IMR-90 (cell line): ENCODE measurements at places on chromosomes 3 and 15. TPM values are rescaled to one million over a fixed set of nuclear protein-coding genes. Genes with fewer than 3 reads are reported as not detected.

Gene DCLK3
- total RNA-seq: not detected in 2 replicates

Gene INSYN1
- under 0.01 and 0.18 TPM in 2 replicates for total RNA-seq

Gene RLBP1
- total RNA-seq: not detected in 2 replicates

Gene TTLL13
- not detected in 2 replicates for total RNA-seq

Gene NEDD4
- 80.7 and 106 TPM in 2 replicates for total RNA-seq

Gene FSD2
- total RNA-seq: not detected in 2 replicates

Gene AMIGO3
- not detected in 2 replicates for total RNA-seq

Gene IQCF5
- total RNA-seq: not detected in 2 replicates

Gene STRIT1
- total RNA-seq: not detected in 2 replicates

Gene SUCLG2
- 34.6 and 45.5 TPM in 2 replicates for total RNA-seq

Gene SLC51B
- not detected in 2 replicates for total RNA-seq

Gene CPNE4
- not detected in 2 replicates for total RNA-seq

Gene NR1I2
- not detected in 2 replicates for total RNA-seq

DNA sequence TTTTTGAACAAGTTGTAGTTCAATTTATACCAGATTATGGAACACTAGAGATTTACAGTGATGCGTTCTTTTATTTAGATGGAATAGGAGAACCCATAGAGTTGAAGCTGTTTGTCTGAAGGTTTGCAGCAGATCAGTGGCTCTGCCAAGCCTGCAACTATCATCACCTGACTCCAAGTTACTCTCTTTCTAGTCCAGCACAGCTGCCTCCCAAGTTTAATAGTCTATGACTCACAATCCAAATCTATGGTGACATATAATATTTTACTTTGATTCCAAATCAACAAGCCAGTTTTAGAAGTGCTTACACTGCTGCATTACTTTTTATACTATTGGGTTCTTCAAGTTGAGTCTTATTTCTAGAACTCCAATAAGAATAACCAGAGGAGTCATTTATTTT is 400.4 kb downstream of the LPP start:
- DNase-seq: peak; percentile 76

- DNase-seq: no peak
Observed at GRCh38 chr3:142912402-142913172, 23.7 kb upstream of the PCOLCE2 start.

GRCh38 chr15:101568309-101568708 is 78.8 kb upstream of the PCSK6 start:
- DNase-seq: no peak

GRCh38 chr3:115627180-115628074 is 4.1 kb downstream of the GAP43 start:
- DNase-seq: no peak

GRCh38 chr15:86237111-86237500 is 157.4 kb downstream of the AGBL1 start:
- DNase-seq: no peak

- DNase-seq: peak; percentile 42
Observed at GRCh38 chr3:153165261-153165681, 3.2 kb downstream of the RAP2B start.

- peak; percentile 8 for DNase-seq
Observed at GRCh38 chr3:23075496-23075895, 127.6 kb upstream of the UBE2E2 start.

DNA sequence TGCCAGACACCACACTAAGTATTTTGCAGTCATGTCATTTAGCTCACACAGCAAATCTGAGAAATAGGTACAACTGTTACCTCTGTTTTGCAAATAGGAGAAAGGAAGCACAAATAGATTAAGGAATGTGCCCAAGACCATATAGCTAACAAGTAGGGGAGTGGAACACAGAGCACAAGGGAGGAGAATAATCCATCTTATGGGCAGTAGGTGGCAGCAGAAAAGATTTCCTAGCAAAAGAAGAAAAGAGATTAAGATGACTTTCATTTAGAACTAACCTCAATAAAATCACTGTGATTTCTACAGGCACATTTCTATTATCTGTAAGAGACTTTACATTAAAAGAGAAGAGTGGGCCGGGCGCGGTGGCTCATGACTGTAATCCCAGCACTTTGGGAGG is 49.1 kb downstream of the NR1I2 start:
- DNase-seq: no peak

DNA sequence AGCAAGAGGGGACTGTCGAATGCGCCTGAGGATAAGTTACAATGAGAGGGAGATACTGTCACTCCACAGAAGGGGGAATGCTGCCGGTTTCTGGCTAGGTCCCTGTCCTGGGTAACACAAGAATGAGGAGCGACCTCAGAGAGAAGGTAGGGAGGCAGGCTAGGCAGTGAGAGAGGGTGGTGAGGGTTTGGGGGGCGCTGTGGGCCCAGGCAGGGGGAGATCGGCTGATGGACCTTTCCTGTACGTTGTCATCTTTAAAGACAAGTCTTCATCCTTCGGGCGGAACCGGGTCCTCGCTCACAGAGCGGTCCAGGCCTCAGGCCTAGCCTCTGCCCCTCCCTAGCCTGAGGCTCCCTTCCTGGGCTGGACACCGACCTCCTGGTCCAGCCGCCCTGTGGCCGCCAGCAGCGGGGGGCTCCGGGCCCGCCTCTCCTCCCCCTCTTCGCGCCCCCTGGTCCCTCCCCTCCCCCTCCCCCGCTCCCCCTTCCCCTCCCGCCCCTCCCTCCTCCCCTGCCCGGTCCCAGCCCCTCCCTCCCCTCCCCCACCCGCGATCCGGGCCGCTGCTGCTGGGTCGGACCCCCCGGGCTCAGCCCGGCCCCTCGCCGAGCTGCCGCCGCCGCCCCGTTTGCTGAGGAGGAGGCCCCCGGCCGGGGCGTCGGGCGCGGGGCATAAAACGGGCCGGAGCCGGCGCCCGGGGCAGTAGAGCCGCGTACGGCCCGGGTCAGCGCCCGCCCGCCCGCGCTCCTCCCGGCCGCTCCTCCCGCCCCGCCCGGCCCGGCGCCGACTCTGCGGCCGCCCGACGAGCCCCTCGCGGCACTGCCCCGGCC is at the start of gene CHRD:
Gene CHRD, plus strand, starts transcription at position 697 of the 827 bp plus-strand sequence. CDS start 265 bp downstream, outside the sequence.
- DNase-seq: no peak

- peak; percentile 63 for DNase-seq
Observed at GRCh38 chr15:50057905-50058639, 61.0 kb downstream of the ATP8B4 start.

GRCh38 chr3:52364322-52365035 is 48.4 kb downstream of the DNAH1 start:
- no peak for DNase-seq

DNA sequence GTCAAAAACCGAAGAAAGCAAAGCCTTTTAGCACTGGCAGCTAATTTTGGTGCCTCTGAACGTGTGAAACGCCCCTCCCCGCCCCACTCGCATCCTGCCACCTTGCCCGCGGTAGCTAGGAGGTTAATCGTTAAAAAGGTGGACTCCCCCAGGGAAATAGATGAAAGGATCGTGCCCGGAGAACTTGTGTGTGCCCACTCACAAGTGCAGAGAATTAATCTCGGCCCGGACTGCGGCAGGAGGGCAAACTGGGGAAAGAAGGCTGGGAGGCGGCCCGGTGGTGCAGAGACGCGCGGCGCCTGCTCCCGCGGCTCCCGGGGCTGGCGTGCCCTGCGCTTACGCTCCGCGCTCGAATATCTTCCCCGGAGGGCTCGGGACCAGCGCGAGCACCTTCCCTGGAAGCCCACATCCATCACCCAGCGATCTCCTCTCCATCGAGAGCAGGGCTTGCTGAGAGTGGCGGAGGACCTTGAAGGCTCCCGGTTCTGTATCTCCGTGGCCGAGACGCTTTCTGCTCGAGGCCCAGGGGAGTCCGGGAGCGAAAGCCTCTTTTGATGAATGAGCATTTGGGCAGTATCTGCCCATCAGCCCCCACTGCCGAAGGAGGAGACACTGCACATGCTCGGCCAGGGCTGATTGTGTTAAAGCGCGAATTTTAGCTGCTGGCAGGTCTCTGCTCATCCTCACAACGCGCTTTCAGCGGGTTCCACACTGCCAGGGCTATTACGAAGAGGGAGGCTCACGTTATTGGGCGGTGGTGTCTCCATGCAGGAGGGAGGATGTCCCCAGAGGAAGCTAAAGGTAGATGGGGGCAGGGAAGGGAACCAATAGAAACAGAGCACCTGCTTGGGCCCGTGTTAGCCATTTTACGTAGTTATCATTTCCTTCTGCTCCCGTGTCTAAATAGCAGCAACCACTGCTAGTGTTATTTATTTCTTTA is 1.3 kb upstream of the SPTSSB start:
- DNase-seq: no peak

- no peak for DNase-seq
Observed at GRCh38 chr3:123020709-123021108, 6.9 kb downstream of the SEMA5B start.

DNA sequence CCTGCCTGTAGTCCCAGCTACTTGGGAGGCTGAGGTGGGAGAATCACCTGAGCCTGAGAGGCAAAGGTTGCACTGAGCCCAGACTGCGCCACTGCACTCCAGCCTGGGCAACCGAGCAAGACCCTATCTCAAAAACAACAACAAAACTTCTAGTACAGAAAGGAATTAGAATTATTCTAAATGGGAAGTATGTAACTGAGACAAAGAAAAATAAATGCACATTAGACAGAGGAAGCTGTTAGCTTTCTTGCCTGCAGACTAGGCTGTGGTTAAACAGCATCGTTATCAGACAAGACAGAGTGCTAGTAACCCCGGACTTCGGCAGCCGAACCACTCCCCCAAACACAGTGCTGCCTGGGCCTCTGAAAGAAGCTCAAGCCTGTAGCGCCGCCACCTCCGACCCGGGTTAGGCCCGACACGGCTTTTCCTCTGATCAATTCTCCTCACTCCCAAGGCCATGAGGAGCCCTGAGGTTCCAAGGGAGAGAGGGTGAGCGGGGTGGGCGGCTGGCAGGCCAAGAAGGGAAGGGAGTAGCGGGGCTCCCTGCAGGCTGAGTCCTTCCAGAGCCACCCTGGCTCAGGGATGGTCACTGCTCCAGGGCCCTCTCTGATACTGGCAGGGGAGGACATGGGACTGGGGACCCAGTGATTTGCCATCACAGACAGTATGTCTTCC is 44.8 kb upstream of the MUC4 start:
- no peak for DNase-seq

DNA sequence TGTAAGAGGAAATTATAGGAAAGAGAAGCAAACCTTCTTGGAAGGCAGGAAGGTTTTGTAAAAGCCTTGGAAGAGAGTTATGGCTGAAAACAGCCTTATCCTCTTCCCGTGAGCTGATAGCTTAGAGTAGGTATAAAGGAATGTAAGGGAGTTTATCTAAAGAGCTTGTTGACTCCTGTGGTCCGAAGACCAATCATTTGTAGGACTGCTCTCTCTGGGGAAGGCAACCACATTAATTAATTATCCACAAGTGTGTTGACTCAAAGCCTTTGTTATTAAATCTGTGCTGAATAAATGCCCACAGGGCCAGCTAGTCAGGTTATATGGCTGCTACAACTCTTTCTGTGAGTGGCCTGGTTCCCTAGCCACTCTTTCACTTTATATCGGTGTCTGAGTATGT is 452.1 kb upstream of the RASGRP1 start:
- DNase-seq: peak; percentile 91

DNA sequence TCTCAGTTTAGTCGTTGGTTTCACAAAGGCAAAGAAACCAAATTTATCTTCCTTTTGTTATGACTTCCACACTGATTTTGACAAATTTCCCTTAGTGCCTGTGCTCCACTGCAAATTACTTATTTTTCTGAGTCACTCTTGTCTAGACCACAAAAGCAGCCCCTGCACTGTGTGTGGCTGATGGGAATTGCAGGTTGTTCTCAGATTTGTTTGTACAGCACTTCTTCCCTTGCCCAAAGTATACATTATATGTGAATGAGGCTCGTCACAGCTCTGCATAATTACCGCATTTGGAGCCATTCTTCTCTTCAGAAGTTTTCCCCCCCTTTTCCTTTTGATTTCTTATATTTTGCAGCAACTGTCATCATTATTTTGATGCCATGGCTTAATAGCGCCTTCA is 354.2 kb upstream of the IL12A start:
- peak; percentile 64 for DNase-seq

DNA sequence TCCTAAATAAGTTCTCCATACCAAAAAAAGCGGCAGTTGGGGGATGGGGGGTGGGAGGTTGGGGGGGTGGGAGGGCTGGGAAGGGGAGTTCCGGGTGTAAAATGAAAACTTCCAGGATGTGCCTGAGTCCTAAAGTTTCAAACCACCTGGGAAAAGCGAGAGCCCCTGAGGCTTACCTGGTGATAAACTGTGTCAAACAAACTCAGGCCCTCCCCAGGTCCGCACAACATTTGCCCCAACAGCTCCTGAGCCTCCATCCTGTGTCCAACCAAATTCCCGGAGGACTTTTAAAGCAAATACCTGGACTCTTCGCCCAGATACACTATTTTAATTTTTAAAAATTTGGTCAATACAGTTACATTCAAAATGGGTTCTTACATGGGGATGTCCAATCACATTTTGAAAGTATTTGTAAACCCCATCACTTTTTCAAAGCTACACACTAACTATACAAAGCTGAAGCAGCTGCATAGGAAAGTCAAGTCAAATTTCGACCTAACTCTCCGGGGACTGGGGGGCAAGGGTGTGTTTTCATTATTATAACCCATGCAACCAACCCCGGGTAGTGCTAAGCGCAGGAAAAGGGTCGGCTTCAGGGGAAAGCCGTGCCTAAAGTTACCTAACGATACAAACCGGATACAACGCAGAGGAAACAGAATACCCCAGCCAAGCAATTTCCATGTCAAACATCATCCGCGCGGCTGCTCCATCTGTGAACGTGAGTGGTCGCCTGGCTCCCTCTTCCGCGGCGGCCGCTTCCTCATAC is 685 bp upstream of the FOXB1 start:
- no peak for DNase-seq

DNA sequence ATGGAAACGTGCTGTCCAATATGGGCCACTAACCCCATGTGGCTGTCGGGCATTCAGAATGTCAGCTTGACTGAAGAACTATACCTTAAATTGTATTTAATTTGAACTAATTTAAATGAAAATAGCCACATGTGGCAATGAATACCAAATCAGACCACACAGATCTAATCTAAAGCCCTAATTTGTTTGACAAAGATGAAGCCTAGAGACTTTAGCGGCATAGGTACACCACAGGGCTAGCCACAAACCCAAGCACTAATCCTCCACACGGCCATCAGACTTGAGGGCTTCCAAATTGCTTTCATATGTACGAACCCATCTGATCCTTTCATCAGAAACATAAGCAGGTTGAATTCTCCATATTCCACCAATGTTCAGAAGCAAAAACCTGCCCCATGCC is 81.4 kb downstream of the SHQ1 start:
- no peak for DNase-seq

- DNase-seq: peak; percentile 66
Observed at GRCh38 chr3:190070622-190071347, 49.9 kb downstream of the P3H2 start.

DNA sequence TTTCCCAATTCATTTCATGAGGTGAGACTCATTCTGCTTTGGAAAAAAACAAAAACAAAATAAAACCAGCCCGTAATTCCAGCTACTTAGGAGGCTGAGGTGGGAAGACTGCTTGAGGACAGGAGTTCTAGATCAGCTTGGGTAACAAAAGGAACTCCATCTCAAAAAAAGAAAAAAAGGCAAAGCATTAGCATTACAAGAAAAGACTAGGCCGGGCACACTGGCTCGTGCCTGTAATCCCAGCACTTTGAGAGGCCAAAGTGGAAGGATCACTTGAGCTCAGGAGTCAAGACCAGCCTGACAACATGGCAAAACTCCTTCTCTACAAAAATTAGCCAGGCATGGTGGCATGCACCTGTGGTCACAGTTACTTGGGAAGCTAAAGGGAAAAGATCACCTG is 33.9 kb downstream of the TRPM7 start:
- DNase-seq: no peak
